ENCODE measurements at places on chromosomes 7 and 10.

DNA sequence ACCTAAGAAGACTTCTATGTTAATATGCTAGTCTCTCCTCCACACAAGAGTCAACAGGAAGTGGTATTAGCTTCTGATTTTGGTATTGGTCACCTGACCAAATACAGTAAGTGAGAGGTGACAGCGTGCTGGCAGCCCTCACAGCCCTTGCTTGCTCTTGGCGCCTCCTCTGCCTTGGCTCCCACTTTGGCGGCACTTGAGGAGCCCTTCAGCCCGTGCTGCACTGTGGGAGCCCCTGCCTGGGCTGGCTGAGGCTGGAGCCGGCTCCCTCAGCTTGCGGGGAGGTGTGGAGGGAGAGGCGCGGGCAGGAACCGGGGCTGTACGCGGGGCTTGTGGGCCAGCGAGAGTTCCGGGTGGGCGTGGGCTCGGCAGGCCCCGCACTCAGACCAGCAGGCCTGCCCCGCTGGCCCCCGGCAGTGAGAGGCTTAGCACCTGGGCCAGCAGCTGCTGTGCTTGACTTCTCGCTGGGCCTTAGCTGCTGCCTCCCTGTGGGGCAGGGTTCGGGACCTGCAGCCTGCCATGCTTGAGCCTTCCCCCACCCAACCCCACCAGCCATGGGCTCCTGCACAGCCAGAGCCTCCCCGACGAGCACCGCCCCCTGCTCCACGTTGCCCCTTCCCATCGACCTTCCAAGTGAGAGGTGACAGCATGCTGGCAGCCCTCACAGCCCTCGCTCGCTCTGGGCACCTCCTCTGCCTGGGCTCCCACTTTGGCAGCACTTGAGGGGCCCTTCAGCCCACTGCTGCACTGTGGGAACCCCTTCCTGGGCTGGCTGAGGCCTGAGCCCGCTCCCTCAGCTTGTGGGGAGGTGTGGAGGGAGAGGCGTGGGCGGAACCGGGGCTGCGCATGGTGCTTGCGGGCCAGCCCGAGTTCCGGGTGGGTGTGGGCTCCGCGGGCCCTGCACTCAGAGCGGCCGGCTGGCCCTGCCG is 4.2 kb upstream of the ACSL5 start:
- DNase-seq: no peak

DNA sequence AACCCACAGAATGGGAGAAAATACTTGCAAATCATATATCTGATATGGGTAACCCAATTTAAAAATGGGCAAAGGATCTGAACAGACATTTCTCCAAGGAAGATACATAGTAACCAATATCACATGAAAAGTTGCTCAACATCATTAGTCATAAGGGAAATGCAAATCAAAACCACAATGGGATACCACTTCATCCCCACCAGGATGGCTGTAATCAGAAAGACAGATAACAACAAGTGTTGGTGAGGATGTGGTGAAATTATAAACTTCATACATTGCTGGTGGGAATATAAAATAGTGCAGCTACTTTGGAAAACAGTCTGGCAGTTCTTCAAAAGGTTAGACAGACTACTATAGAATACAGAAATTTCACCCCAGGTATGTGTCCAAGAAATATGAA is 19.3 kb downstream of the AOC1 start:
- DNase-seq: no peak

GRCh38 chr10:71970331-71970730 is 6.1 kb downstream of the CHST3 start:
- no peak for DNase-seq

DNA sequence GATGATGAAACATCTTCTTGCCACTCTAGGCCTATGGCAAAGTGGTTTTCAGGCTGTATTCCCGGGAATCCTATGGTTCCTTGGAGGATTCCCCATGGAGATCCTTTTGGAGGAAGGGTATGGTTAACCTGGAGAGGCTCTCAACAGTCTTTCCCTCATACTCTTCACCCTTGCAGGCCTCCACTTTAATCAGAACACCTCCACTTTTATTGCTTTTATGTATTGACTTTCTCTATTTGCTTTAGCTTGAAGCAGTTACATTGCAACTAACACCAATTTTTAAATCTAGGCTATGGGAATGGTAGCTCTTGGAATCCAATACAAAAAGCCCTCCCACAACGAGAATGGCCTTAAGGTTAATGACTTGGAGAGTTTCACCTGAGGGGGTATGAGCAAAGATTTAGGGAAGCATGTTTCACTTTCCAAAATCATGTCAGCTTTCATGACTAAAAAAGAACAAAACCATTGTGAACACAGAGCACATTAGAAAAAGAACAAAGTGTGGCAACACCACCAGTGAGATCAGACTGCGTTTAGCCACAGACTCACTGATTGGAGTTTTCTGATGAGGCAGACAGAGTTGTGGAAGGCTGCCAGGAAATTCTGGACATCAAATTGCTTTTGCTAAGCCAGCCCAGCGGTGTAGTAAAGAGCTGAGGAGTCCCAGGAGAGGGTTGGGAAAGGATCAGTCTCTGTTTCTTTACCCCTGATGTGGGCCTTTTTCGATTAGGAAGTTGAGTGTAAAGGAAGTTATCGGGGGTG is 130.4 kb upstream of the BMPER start:
- peak; percentile 94 for DNase-seq

GRCh38 chr10:78214955-78215354 is 181.3 kb downstream of the RPS24 start:
- no peak for DNase-seq

GRCh38 chr7:50795253-50795652 is 12.6 kb upstream of the GRB10 start:
- no peak for DNase-seq

GRCh38 chr10:93431361-93431760 is 50.8 kb downstream of the MYOF start:
- no peak for DNase-seq

DNA sequence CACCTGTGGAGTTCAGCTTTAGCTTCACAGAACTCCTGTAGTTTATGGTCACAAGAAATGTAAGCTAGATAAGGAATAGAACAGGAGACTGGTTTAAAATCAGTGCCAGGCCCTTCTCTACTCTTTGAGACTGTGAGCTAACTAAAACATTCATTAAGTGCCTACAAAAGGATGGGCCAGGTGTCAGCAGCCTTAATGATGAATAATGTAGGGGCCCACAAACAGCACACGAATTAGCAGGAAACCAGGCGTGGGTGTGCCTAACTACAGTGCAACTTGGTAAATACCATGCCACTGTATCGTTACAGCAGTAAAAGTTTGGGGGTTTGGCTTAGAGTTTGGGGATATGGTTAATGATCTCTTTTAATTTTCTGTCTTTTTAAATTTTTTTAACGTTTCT is 6.1 kb upstream of the ABLIM1 start:
- no peak for DNase-seq

GRCh38 chr7:57426629-57427003 is 23.4 kb upstream of the ZNF716 start:
- no peak for DNase-seq
